Stimulated activated CD8-positive, alpha-beta memory T cell treated with anti-CD3 and anti-CD28 coated beads, Interleukin-4, amount 100 ng/mL, for 1 hour (primary cell): ENCODE measurements at places on chromosomes 6 and 20.

DNA sequence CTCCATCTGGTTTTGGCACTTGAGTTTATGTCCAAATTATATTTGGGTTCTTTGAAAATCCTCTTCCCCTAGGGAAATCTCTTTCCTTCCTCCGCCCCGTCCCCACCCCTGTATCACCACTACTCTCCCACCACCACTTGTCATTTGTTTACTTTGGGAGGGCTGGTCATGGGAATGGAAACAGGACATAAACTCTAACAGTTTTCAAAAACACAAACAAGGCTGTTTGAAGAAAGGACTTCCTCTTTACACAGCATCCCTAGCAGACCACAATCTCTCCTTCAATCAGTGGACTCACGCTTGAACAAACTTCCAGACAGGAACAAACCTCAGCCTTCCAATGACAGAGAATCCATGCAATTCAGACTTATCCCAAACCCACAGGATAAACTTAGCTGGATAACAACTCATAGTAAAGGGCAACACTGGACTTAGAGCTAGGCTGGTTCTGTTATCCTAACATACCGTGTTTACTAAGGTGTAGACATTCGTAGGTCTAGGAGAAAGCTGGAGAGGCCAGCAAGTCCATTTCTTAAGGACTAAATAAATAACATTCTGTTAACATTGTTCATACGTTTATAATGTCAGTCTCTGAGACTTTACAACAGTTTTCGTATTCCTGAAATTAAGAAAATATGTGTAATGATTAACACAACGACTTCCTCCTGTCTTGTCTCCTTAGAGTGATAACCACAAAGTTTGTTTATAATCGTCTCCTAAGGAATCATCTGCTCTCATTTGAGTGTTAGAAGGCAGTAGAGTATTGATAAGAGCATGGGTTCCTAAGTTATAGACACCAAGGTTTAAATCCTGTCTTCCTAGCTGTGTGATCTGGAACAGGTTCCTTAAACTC is 44.1 kb upstream of the CTAGE9 start:
- no peak for DNase-seq

- DNase-seq, result no peak
Observed at GRCh38 chr6:155493026-155493693, 37.5 kb upstream of the NOX3 start.

- DNase-seq, result no peak
Observed at GRCh38 chr6:87914637-87915395, 132.8 kb upstream of the SPACA1 start.

DNA sequence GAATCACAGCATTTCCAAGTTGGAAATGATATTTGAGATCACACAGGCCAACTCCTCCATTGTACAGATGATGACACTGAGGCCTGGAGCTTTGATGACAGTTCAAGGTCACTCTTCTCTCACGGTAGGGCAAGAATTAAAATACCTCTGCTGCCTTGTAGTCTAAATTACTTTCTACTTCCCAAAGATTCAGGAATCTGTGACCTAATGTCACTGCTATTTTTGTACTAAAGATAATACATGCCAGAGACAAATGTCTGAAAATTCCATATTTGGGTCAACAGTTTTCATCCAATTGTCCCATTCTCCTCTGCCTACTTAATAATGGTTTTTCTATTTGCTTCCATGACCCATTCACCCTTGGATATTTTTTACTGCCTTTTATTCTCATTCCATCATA is 160.0 kb downstream of the SOD2 start:
- DNase-seq, result no peak

- DNase-seq, result no peak
Observed at GRCh38 chr20:36339646-36340592, 33.8 kb downstream of the DLGAP4 start.

- DNase-seq, result no peak
Observed at GRCh38 chr20:59994697-59995122, 36.5 kb downstream of the CDH26 start.

DNA sequence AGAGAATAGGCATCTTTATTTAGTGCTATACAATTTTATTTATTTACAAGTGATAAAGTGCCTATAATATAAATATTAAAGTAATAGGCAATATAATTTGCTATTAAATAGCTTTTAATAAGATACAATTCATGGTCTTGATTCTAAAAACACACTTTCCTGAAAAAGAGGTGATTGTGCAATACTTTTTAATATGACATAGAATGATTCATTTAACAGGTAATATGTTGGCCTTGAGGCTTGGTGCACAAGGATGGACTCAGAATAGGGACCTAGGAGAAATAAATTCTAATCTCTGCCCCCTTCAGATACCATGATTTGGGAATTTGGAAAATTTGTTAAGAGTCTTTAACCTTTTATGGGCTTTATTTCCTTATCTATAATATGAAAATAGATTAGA is 149.9 kb upstream of the FUT9 start:
- DNase-seq, result no peak

DNA sequence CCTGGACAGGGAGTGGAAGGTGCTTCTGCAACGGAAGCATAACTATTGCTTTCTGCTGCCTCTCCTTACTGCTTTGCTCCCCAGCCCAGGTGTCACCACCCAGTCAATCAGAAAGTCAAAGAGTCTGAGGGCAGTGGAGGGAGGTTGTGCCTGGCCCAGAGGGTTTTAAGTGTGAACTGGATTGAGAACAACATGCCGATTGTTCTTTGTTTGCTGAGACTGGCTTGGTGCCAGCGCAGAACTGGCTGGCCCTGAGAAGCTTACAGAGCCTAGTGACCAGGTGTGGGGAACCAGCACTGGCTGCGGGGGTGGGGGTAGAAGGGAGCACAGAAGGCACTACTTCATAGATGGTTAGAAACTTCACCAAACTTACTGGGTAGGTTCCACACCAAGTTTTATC is 31.1 kb upstream of the ENPP4 start:
- DNase-seq, result no peak

DNA sequence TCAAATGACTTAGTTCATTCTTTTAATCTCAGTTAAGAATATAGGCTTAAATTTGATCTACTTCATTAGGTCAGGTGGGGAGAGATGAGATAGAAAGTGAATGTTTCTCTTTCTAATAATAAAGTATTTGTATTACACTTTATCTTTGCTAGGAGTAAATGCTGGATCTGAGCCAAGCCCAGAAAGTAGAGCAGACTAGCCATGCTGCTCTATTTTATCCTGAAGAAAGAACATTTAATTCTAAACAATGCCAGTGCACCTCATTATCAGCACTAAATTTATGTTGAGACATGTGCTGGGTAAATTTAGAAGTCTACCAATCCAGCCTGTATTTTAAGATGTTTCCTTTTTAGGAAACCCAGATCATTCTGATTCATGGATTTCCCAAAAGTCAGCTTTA is 43.5 kb downstream of the AKIRIN2 start:
- DNase-seq, result no peak

- no peak for DNase-seq
Observed at GRCh38 chr20:32749914-32750637, 6.8 kb upstream of the COMMD7 start.

- DNase-seq, result no peak
Observed at GRCh38 chr6:168216751-168217191, 102.8 kb downstream of the DACT2 start.

GRCh38 chr6:34068462-34069044 is 77.3 kb downstream of the GRM4 start:
- no peak for DNase-seq

GRCh38 chr6:154766288-154766687 is 33.1 kb downstream of the SCAF8 start:
- no peak for DNase-seq

DNA sequence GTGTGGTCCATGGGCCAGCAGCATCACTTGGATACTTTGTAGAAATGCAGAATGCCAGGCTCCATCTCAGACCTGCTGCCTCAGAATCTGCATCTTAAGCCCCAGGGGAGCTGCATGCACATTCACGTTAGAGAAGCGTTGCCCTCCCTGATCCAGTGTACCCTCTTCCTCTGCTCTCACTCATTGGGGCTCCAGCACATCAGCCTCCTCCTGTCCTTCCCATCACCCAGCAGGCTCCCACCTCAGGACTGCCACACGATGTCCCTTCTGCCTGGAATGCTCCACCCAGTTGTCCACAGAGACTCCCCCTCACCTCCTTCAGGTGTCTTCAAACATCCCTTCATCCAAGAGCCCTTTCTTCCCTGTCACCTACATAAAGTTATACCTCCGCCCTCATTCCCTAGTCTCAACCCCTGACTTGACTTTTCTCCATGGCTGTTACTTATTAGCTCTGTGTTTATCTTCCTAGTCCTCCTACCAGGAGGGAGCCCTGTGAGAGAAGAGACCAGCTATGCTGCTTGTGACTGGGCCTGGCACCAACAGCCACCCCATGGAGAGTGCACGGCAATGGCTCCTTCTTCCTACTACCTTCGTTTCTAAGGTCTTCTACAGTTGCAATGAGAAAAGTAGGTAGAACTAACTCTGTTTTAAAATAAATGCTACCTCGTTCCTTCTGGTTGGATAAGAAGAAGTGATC is 3.3 kb upstream of the ACSS1 start:
- DNase-seq, result no peak

GRCh38 chr20:20195021-20195705 is 142.8 kb downstream of the CFAP61 start:
- DNase-seq, result no peak

GRCh38 chr6:118263921-118264486 is 284.1 kb upstream of the PLN start:
- DNase-seq, result no peak

GRCh38 chr20:1396702-1397101 is 3.8 kb upstream of the FKBP1A start:
- DNase-seq, result no peak

DNA sequence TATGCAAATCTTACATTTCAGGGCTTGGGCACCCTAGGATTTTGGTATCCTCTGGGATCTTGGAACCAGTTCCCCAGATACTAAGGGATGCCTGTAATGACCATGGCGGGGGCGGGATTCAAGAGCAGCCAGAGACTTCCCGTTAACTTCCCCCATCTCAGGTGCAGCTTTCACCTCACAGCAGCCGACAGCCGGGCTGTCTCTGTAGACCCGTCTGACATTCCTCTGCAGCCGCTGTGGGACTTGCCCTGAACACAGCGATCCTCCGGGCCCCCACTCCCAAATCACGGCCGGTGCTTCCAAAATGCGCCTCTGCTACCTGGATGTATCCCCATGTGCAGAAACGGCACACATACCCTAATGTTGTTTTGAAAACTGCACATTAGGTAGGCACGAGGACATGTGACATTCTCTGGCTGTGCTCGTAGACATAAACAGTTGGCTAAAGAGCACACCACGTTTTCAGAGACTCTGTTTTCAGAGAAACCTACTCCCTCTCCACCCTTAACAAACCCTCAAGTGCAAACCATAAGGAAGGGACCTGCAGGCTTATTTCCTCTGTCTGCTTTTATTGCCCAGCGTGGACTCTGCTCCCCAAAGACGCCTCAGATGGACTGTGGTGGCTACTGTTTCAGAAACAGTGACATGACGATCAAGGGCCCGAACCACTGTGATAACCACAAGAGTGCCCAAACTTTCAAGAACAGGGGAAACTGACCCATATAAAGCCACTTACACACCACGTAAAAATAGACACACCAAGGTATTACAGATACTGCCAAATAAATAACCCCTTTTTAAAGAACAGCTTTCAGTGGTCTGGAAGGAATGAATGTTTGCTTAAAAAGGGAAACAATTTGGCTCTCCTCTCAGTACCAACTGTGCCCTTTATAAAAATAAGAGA is 72.9 kb upstream of the FOXC1 start:
- no peak for DNase-seq

DNA sequence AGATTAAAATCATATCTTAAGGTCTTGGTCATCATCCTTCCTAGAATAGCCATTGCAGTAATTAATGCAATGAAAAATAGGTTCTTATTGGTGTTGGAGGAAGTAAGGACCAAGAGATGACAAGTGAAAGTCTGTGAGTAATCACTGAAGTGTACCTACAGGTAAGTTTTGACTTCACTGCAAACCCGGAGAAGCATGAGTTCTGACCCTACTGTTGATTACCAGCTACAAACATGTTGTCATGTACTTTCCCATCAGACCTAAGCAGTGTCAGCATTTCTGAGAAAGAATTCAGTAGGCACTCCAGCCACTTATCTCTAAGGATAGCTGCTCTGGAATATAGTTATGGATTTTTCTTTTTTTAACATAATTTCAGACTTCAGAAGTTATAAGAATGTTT is 280.9 kb downstream of the ZFAND3 start:
- no peak for DNase-seq

DNA sequence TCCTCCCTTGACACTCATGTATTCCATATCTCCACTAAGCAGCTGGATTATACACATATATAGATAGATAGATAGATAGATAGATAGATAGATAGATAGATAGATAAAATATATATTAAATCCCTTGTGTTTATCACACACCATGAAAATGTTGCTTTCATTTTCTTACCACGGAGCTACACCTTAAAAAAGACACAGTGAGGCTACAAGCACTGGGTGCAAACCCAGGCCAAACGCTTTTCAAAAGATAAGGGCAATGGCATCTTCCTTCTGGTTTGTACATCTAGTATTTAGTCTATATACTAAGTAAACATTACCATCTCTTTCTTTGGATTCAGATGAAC is 377.1 kb downstream of the ESR1 start:
- no peak for DNase-seq

- no peak for DNase-seq
Observed at GRCh38 chr6:52049252-52050050, 38.0 kb downstream of the PKHD1 start.

- no peak for DNase-seq
Observed at GRCh38 chr6:21180155-21180554, 413.4 kb upstream of the SOX4 start.

GRCh38 chr6:74976026-74976425 is 229.8 kb downstream of the COL12A1 start:
- no peak for DNase-seq

DNA sequence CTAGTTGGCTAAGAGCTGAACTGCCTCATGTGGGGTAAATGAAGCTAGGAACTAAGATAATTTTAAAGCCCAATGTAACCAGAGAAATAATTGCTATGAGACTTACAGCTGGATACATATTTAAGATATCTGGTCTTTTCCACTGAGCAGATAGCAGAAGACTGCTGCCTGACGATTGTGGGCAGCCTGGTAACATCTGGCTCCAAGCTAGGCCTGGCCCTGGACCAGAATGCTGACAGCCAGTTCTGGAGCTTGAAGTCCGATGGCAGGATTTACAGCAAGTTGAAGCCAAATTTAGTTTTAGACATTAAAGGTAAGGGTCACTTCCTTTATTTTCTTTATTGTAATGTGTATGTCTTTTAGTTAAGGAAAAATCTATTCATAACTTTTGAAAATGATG is 65.7 kb downstream of the RTN4IP1 start:
- DNase-seq, result no peak

GRCh38 chr6:109457562-109457996 is 2.0 kb upstream of the MICAL1 start:
- DNase-seq, result no peak

DNA sequence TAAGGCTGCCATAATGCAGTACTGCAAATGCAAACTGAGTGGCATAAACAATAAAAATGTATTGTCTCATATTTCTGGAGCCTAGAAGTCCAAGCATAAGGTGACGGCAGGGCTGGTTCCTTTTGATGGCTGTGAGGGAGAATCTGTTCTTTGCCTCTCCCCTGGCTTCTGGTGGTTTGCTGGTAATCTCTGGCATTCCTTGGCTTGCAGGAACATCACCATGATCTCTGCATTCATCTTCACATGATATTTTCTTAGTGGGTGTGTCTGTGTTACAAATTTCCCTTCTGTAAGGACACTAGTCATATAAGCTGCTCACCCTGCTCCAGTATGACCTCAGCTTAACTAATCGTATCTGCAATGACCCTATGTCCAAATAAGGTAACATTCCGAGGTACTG is 1104.2 kb upstream of the CITED2 start:
- no peak for DNase-seq

GRCh38 chr6:35635601-35636597 is 52.8 kb downstream of the FKBP5 start:
- DNase-seq, result no peak

GRCh38 chr6:159904497-159904911 is 13.7 kb downstream of the MAS1 start:
- DNase-seq, result no peak
